ENCODE measurements at places on chromosomes 12 and 14.

- no peak for DNase-seq
Measured at GRCh38 chr14:44339231-44339630, 167.9 kb downstream of the FSCB start.

GRCh38 chr12:53466640-53467039 is 14.7 kb downstream of the PCBP2 start:
- DNase-seq: no peak

GRCh38 chr14:58669556-58670200 is 31.9 kb downstream of the DACT1 start:
- no peak for DNase-seq

DNA sequence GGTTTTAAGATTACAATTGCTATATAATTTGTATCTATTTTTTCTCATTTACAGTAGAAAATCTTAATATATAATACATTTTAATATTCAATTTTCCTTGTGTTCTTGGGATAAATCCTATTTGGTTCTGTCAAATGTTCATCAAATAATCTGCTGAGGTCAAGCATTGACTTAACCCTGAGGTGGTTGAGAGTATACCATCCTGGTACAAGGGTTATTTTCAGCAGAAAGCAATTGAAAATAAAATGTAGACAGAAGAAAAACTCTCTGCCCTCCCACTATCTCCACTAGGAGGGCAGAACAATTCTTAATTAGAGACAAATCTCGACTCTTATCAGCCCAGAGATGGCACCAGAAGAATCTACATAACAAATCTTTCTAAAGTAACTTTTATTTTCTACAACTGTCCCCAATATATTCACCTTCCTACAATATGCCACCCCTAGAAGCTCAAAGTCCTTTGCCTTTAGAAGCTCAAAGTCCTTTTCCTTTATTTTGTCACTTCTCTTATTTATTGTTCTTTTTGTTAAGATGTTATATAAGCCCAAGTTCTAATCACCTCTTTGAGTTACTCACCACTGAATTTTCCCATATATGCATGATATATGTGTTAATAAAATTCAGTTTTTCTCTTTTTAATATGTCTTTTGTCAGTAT is 57.9 kb upstream of the ERGIC2 start:
- DNase-seq: no peak

DNA sequence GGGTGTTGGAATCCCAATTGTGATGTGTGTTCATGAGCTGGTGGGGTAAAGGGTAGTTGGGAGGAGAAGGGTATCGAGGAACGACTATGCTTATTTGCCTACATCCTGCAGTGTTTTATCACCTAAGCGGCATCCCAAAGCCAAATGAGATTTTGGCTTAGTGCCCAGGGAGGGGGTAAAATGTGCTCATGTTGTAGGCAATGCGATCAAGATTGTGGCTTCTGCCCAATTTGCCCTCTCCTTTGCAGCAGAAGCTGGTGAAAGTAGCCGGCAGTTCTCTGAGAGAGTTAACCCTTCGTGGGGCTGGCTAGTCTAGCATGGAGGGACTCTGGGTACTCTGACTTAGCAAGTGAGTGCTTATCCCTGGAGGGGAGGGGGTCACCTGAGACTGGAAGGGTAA is 753 bp downstream of the RPH3A start:
- no peak for DNase-seq

GRCh38 chr12:60415351-60415750 is 819.5 kb downstream of the SLC16A7 start:
- no peak for DNase-seq

GRCh38 chr14:65958664-65959562 is 527.3 kb upstream of the CCDC196 start:
- DNase-seq: no peak

DNA sequence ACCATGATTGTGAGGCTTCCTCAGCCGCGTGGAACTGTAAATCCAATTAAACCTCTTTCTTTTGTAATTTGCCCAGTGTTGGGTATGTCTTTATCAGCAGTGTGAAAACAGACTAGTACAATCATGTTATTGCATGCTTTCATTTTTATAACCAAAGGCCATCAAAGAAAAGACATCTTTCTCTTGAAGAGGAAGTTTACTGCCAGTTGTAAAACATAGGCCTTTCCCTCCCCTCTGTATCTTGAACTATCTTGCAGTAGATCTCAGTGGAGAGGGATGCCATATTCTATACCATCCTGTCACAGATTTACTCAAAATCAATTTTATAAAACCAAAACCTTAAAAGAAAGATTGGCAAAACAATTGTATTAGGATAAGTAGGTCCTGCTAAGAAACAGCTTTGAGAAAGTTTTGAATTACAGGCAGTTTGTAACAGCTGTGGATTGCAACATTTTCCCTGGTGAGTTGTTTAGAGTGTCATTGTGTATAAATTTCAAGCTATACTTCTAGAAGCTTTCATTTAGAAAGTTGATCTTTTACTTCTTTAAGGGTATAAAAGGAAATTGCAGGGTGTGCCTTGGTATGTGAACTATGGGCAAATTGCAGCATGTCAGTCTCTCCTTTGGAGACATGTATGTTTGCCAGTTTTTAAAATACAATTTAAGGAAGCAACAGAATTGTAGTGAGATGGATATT is 128.0 kb downstream of the ATP23 start:
- no peak for DNase-seq

DNA sequence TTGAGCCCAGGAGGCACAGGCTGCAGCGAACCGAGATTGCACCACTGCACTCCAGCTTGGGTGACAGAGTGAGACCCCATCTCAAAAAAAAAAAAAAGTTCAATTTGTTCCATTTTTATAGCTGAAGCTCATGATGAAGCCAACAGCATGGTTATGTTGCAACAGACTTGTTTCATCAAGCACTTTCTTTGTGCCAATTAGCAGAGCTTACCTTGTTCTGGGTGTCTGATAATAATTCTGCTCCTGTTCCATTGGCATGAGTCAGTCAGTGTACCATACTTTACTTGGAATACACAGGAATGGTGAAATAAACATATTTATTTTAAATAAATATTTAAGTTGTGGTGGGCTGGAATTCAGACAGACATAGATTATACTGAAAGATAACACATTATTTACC is 100.8 kb upstream of the DAAM1 start:
- no peak for DNase-seq

DNA sequence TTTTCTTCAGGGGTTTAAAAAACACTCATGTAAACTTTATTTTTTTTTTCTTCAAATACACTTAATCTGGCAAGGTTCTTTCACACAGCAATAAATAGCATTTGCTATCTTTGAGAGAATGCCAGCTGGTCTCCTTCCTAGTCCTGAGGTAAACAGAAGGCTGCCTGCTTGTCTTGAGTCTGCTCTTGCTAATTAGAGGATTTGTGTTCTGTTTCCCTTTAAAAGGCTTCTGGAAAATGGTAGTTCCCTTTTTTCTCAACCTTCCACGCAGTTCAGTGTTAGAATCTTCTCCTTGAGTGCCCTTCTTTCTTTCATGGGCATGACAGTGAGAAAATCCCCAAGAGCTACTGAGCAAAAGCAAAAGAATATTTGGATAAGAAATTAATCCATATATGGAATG is 92.3 kb upstream of the DCN start:
- no peak for DNase-seq

DNA sequence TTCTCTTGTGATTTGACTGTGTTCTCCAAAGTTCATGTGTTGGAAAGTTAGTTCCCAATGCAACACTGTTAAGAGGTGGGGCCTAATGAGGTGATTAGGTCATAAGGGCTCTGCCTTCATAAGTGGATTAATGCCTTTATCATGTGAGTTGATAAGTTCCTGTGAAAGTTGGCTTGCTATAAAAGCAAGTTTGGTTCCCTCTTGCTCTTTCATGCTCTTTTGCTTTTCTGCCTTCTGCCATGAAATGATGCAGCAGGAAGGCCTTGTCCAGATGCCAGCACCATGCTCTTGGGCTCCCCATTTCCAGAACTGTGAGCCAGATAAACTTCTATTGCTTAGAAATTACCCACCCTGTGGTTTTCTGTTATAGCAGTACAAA is 41.9 kb downstream of the SLC16A7 start:
- DNase-seq: no peak

DNA sequence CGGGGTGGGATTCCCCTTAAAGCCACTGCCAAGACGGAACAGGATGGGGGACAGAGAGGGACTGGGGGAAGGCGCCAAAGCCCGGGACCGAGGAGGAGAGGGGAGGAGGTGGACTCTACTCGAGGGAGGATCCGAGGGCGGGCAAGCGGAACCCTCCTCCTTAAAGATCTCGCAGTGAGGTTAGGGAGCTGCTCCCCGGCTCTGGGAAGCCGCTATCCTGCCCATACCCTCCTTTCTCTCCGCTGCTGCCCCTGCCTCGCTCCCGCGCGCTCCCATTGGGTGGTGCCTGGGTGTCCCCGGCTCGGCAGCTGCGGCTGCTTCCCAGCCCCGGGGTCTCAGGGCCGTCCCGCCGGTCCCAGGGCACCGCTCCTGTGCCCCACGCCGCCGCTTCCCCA is 16.4 kb downstream of the KRT18 start:
- DNase-seq: no peak

DNA sequence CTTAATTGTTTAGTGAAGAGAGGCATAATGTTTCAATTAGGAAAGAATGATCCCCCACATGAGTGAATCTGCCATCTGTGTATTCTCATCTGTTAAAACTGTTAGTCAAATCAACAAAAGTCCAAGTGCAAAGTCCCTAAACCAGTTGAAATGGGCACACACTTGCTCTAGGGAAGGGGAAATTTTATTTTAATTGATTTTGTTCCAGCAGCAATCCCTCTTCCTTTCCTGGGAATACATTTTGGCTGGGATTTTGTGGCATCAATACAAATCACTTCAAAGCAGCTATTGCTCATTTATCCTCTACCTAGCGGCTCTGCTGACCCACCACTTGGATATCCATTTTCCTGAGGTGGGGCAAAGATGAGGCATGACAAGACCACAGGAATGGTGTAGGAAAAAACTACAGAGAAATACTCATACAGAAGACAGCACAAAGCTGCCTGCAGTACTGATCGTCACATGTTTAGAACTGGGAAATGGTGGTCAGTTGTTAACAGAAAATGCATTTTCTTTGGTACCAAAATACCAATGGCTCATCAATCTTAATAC is 9.8 kb upstream of the SSTR1 start:
- DNase-seq: no peak

DNA sequence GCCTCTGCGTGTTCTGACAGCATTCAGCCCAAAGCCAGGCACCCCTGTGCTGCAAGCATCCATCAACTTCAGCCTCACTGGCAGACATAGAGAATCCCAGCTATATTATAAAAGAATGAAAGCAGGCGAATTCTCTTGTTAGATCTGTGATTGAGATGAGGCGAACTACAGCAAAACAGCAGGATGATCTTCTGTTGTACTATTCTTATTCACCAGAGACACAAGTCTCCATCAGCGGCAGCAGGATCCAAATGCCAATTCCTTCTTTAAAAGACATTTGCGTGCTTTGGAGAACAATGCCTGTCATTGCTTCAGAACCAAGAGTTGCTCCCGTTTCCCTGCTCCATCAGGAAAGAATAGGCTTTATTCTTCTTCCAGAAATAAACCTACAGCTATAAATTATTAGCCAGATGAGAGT is 188.9 kb downstream of the SLC41A2 start:
- DNase-seq: no peak

DNA sequence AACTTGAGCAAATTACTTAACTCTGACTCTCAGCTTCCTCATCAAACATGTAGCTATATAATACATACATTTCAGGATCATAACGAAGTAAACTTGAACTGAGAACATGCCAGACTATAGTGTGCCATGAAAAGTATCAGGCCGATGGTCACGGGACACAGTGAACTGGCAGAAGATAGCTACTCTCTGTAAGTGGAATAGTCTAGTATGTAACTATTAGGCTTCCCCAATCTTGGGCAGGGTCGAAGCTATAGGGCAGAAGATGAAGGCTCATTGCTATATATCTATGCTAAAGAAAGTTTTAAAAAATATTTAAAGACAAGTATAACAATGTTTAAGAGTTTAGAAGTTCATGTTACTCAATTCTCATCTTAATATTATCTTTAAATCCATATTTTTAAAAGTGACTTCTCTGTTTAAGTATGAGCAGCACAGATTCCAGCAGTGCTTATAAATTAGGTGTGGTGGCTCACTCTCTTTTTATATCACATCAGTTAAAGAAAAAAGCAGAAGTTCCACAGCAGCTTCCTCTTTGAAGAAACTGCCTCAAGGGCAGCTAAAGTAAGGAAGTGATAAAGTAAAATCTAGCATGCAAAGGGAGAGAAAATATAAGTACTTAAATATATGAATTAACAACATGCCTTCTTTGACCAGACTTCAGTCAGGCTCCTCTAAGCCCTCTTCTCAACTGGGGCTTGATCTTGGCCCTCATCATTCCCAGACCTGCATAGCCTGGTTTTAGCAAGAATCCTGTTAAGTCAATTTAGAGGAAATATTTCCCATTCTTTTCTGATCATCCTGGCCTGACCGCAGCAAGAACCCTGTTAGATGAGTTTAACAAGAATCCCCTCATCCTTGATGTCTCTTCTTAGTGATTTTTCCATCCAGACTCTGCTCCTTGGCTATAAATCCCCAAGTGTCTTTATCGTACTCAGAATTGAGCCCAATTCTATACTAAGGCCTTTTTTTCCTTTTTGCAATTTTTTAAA is 8.4 kb upstream of the GLIPR1 start:
- DNase-seq: no peak

- DNase-seq: no peak
Measured at GRCh38 chr12:6824901-6825381, 3.3 kb upstream of the P3H3 start.

- no peak for DNase-seq
Measured at GRCh38 chr12:40123496-40123895, 17.6 kb upstream of the SLC2A13 start.

DNA sequence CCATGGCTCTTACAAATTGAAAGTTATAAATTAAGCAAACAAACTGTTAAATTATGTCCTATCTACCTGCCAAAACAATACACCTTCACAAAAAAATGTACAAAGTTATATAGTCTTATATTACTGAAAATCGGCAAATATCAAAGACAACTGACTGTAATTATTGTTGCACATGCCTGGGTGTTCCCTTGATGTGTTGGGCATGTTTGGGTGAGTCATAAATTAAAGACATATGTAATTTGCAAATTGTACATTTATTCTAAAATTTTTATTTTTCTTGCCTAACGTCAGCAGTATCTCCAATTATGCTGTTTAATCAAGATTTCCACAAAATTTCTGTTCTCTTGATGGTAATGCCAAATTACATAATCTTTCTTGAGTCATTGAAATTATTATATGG is 22.0 kb upstream of the SEL1L start:
- DNase-seq: no peak

GRCh38 chr12:92290350-92290695 is 144.7 kb upstream of the BTG1 start:
- no peak for DNase-seq

GRCh38 chr12:31471051-31471450 is 119.9 kb downstream of the DENND5B start:
- no peak for DNase-seq

- no peak for DNase-seq
Measured at GRCh38 chr14:28603606-28604005, 163.0 kb upstream of the FOXG1 start.
